NCI-H510A treated with DMSO at 0.1 percent for 48 hours (cell line): ENCODE measurements at places on chromosomes 2 and 18.
A peak's percentile ranks its signal among the peaks of the same experiment; 100 is the strongest.

GRCh38 chr2:28178946-28179345, 213.7 kb upstream of the FOSL2 start:
- DNase-seq: no peak

DNA sequence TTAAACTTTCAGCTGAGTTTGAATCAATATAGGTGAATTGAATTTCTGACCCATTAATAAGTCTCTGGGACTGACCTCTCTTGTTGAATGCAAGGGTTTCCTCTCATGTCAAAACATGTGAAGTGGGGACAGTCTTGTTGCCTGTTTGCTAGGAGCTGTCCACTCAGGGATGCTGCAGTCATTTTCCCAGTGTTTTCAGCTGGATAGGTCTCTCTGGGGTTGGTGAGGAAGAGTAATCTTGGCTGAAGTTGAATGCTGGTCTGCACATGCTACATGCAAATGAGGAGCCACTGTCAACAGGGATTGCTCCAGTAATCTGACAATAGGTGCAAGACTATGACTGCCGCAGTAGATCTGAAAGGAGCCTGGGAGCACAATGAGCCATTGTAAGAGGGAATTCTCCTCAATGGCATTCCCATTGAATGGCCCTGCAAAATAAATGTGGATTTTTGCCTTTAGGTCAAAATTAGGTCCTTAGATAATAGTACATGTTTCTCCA, 34.1 kb upstream of the IL1RL1 start:
- no peak for DNase-seq

DNA sequence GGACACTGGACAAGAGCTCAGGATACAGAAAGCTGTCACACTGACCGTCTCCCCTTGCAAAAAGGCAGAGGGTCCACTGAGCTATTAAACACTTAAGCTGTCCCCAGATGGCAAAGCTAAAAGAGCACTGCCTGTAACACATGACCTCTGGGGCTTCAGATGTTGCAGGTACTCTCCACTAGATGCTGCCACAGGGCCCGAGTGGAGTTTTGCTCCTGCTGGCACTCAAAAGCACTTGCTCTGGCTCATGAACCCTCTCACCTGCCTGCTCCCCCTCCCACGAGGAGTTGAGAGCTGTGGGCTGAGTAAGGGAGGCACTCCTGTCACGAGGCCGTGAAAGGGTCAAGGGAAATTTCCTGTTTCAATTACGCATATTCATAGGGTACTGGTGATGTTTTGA, 227.9 kb downstream of the PRKCE start:
- DNase-seq: peak; percentile 25

GRCh38 chr2:144310889-144311608, 208.9 kb downstream of the ZEB2 start:
- DNase-seq: no peak

DNA sequence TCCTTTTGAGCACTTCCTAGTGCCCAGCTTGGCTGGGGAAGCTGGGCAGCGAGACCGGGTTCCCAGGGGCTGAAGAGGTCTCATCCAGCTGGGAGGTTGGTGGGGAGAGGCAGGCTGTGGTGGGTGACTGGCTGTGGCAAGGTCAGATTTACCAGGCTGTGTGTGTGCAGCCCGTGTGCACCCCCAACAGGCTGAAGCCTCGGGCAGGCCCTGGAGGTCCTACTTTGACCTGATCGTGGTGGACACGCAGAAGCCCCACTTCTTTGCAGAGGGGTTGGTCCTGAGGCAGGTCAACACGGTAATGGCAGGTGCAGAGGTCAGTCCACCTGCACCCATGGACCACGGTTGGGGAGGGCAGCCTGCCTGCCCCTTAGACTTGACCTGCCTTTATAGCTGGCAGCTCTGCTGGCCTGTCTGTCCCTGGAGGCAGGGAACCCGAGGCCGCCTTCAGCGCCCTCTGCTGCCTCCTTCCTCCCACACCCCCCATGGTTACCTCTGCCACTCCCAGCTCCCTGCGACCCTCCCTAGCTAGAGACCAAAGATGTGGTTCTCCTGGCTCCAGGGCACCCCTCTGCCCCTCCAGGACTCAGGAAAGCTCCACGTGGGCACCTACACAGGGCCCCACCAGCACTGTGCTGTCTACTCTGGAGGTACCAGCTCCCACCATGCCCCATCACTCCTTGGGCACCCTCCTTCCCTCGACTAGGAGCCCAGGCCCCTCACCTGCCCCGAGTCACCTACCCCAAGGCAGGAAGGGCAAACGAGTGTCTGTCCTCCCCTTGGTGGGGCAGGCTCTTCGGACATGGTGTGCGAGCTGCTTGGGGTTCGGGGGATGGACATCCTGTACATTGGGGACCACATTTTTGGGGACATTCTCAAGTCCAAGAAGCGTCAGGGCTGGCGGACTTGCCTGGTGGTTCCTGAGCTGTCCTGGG, 4.0 kb downstream of the NT5DC4 start:
- no peak for DNase-seq

DNA sequence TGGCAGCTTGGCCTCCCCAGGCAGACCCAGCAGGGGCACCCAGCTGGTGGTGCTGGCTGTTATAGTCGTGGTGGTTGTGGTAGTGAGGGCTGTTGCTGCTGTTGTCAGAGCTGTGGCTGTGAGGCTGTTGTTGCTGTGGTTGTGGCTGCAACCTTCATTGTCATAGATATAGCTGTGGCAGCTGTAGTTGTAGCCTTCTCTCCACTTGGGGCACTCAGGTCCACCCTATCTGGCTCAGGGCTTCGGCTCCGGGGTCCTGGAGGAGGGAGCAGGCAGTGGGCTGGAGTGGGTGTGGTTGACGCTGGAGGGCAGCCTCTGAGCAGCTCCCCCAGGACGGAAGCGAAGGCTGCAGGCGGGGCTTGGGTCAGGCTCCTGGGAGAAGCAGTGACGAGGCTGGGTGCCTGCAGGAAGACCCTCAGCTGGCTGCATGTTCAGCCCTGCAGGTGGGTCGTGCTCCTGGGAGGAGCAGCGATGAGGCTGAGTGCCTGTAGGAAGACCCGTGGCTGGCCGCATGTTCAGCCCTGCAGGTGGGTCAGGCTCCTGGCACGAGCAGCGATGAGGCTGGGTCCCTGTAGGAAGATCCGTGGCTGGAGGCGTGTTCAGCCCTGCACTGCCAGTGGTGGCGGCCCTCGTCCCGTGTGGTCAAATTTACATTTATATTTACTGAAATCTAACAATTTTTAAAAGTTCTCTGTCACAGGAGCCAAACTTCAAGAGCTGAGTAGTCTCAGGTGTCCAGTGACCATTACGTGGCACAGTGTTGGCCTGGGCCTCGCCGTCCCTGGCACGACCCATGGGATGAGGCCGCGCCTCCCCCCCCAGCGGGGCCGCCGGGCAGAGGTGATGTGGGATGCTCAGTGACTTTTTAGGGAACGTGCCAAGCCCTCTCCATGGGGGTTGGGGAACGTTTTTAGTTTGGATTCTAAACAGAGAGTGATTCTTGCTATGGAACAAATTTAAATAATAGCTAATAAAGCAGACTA, 79.2 kb upstream of the PXDN start:
- DNase-seq: no peak

- no peak for DNase-seq
Measured at GRCh38 chr18:79806976-79807841, 9.5 kb downstream of the KCNG2 start.

GRCh38 chr2:124335058-124335457, 310.0 kb downstream of the CNTNAP5 start:
- no peak for DNase-seq

- DNase-seq: no peak
Measured at GRCh38 chr2:23900541-23901322, 26.2 kb downstream of the ATAD2B start.

- DNase-seq: no peak
Measured at GRCh38 chr2:150051004-150051403, 436.5 kb downstream of the RND3 start.

DNA sequence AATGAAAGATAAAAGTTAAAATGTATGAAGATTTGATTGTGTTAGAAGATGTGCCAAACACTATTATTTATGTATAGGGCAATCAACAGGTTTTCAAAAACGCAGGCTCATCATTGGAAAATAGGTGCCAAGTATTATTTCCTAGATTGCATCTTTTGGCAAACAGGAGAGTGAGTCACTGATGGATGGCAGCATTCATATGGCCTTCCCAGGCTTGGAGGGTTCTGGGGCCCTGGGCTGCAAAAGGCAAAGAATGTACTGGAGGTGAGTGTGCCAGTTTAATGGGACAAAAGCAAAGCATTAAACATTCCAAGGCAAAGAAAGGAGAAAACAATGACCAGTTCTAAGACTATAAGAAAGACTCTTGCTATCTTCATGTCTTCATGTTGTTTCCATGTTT, 379.4 kb downstream of the RIT2 start:
- no peak for DNase-seq

DNA sequence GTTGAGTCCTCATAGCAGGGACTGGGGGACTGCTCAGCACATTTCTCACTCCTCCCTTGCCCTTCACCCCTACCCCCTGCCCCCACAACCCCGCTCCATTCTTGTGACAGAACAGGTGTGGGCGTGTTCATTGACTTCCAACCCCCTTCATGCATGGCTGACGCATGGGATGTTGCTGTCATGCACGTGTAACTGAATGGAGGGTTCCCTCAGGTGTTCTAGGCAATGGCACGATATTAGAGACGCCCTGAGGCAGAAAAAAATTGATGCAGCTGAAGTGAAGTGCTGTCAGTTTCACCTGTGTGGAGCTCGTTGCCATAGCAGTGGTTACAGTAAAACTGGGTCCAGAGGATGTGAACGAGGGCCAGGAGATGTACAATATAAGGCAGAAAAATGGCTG, 6.5 kb upstream of the THOC1 start:
- DNase-seq: no peak

DNA sequence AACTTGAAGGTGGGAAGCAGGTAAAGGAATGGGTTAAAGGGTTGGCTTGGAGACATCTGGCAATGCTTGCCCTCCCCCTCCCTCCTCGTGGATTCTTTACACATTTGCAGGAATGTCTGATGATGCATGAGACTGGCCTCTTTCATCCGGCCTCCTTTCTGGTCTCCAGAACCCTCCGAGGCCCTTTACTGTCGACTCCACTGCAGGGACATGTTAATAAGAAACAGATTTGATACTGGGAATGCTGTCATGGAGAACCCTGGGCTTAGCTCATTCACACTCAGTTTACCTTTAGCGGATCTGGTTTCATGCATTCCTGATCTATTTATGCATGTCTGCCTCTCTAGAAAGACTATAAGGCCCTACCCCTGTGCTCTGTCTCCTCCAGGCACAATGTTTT, 238.7 kb downstream of the TGIF1 start:
- no peak for DNase-seq

- DNase-seq: peak; percentile 35
Measured at GRCh38 chr2:64283641-64284361, 139.6 kb upstream of the PELI1 start.

DNA sequence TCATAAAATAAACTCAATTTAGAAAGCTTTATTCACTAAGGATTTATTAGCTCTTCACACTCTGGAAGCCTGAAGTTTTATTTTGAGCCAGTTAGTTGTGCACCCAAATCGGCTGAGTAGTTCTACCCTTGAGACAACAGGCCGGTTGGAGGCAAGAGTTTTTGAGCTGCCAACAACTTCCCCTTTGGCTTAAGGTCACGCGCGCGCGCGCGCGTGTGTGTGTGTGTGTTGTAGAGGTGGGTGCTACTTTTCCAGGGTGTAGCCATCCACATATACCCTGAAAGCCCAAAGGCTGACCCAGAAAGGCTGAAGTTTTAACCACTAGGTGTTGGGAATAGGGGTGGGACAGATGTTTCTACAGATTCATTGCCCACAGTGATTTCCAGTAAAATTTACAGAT, 150.2 kb upstream of the LHCGR start:
- DNase-seq: no peak

DNA sequence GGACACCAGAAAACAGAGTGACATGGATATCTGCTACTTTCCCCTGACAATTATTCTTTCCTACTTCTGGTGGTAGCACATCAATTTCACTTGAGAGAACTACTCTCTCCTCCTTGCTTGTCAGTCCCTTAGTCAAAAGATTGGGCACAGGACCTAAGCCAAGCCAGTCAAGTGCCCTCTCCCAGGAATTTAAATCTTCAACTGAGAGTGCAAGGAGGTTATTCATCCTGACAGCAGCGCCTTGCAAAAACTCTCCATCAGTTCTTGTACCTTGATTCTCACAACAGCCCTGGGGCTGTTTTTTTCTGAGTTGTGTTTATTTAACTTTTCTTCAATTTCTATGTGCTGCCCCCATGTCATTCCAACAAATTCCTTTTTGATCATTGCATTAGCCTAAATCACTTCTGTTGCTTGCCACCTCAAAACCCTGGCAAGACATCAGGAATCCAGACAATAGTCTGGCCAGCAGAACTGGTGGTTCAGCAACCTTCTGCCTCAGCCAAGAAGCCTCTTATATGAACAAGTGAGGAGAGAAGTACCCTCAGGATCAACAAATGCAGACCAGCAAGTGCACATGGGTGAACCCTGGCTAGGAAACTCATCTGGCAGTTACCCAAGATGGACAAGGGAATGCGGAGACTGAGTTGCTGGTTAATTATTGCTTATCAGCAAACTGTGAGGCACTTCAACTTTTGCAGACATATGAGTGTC, 19.4 kb downstream of the COL4A3 start:
- DNase-seq: no peak

- DNase-seq: no peak
Measured at GRCh38 chr18:22552899-22553460, 135.3 kb upstream of the CTAGE1 start.

DNA sequence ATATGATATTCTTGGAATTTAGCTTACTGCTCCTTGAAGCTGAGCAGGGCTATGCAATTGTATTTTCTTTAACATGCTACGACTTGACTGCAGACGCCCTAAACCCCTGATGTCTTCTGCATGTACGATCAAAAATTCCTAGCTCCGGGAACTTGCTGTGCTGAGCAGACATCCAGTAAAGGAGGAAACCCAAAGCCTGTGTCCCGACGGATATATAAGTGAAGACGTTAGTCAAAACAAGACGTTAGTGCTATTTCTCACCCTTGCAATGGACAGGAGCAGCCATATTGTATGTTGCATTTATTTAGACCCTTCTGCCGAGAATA, 51.5 kb downstream of the SETBP1 start:
- no peak for DNase-seq

- DNase-seq: no peak
Measured at GRCh38 chr2:96104487-96104861, 11.9 kb downstream of the ADRA2B start.

DNA sequence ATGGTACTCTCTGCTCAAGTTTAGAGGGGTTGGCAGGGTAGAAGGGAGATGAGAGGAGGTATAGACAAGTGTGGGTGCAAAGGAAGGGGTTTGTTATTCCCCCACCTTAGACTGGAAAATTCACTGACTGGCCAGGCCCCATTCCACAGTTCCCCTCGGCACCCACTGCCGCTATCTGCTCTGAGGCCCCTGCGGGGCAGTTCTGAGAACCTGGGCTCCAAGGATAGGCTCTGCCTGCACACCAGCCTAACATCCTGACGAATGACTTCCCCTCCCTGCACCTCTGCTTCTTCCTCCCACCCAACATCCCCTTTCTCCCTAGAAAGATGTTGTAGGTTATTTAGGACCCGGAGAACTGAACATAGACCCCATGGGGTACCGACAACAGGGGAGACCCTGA, 303.9 kb upstream of the HDAC4 start:
- DNase-seq: no peak

DNA sequence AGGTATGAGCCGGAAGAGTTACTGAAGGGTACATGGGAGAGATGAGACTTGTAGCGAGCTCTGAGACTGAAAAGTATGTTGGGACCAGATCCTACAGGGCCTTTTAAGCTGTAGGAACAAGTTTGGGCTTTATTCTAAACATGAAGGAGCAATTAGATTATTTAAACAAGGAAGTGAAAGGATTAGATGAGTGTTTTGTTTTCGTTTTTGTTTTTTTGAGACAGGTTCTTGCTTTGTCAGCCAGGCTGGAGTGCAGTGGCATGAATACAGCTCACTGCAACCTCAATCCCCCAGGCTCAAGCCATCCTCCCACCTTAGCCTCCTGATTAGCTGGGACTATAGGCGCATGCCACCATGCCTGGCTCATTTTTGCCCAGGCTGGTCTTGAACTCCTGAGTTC, 110.7 kb downstream of the C1D start:
- DNase-seq: no peak
